ENCODE measurements at places on chromosomes 7 and 10.

DNA sequence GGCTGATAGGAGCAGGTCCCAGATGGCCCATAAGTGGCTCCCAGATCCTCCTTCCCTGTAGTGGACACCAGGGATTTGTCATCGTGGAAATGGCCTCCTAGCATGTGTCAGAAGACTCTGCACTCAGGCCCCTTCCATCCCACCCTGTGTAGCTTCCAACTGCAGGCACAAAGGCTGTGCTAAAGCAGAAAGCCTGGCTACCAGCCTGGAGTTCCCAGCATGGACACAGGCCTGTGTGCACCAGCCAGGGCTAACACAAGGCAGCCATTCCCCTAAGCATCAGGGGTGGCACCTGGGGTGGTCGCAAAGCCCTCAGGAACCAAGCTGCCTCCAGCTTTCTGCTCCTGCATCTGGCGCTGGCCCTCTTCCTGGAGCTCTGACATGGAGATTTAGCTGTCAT, 4.5 kb upstream of the CAMK2B start:
- DNase-seq, result no peak

DNA sequence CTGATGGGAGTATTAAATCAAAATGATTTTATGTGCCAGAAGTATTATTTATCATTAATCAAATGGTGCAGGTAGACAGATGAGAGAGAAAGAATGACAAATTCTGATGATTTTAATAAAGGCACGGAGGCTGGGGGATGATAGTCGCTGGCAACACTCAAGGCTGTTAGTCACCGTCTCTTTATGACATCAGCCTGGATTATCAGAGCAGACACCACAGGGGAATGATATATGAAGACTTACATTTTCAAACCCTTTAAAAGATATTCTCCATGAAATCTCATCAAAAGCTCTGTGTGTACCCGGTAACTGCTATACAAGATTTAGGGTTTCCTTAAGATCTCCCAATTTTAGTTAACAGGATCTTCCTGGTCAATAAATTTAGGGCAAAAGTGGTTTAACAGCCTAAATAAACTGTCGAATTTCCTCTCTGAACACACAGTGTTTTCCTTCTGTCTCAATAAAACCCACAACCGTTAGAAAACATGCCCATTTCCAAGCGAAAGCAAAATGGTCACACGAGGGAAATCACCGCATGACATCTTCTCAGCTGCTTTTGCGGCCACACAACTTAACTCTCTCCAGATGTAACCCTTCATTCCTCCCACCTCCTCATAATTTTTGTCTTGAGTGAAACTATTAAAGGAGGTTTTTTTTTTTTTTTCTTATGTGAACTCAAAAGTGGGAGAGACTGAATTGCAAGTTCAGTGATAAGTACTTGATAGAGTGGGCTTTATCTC, 133.2 kb upstream of the FAM171A1 start:
- DNase-seq, result no peak

- DNase-seq, result no peak
Observed at GRCh38 chr7:111137296-111138192, 46.6 kb downstream of the LRRN3 start.

DNA sequence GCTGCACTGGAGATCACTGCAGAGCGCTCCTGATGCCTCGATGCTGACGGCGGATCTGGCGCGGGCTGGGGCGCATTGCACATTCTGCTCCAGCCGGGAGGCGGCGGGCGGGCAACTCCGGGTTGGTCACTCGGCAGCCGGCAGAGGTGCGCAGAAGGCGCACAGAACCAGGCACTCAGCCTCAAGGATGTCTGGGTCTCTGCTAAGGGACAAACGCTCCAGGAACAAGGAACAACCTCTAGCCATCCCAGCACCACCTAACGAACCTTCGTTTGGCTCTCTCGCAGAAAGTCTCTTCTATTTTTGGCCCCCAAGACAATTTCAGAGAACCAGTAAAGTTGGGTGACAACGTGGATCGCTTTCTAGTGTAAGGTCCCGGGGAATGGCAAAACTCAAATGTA, 254.6 kb downstream of the OTUD1 start:
- no peak for DNase-seq

GRCh38 chr10:70348228-70348850, 34.1 kb downstream of the LRRC20 start:
- no peak for DNase-seq

All from GOT3 (cell line).